Fibroblast of the conjunctiva (primary cell): ENCODE measurements at places on chromosomes 1 and 21.
A peak's percentile ranks its signal among the peaks of the same experiment; 100 is the strongest.

- no peak for DNase-seq
Observed at GRCh38 chr1:19797827-19798226, 1.9 kb downstream of the TMCO4 start.

DNA sequence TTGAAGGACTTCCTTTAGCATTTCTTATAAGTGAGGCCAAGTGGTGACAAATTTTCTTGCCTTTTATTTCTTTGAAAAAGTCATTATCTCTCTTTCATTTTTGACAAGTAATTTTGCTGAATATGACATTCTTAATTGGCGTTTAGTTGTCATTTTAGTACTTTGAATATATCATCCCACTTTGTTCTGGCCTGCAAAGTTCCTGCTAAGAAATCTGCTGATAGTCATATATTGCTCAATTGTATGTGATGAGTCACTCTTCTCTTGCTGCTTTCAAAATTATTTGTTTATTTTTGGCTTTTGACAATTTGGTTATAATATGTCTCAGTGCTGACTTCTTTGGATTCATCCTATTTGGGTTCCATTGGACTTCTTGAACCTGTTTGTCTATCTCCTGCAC, 312.6 kb downstream of the DUSP10 start:
- peak; percentile 20 for DNase-seq

- DNase-seq: peak; percentile 26
Observed at GRCh38 chr1:53511933-53512806, 53.0 kb downstream of the DMRTB1 start.

GRCh38 chr1:204507317-204508105, 8.7 kb upstream of the MDM4 start:
- DNase-seq: no peak
